ENCODE measurements at places on chromosomes 5 and 9.

DNA sequence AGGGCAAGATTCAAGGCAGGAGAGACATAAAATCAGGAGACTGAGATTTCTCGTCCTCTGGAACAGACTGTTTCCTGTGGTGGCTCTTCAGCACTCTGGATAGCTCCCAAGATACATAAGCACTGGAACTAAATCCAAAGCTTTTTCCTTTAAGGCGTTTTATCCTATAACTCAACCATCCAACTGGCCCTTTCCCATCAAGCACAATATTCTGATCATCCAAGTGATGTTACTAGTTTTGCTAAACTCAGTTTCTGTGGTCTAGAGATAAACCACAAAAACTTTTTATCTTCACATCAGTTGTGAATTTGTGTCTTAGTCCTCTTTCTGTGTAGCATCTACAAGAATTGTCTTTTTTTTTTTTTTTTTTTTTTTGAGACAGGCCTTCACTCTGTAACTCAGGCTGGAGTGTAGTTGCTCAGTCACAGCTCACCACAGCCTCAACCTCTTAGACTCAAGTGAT is 299.4 kb downstream of the COX7C start:
- peak; percentile 4 for DNase-seq

DNA sequence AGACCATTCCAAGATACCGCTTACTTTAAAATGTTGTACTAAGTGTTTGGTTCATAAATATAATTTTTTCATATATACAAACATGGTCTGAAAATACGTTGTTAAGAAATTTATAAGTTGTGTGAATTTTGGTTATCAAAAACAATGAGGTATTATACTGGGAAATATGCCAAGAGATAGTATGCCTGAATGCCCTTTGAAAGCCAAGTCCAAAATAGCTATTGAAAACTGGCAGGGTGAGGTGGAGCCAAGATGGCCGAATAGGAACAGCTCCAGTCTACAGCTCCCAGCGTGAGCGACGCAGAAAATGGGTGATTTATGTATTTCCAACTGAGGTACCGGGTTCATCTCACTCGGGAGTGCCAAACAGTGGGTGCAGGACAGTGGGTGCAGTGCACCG is 533.5 kb downstream of the ZNF608 start:
- DNase-seq = no peak

- peak; percentile 56 for DNase-seq
Observed at GRCh38 chr5:120463991-120464626, at the start of gene PRR16. TSS of gene PRR16 (plus strand) at chr5:120464300.

DNA sequence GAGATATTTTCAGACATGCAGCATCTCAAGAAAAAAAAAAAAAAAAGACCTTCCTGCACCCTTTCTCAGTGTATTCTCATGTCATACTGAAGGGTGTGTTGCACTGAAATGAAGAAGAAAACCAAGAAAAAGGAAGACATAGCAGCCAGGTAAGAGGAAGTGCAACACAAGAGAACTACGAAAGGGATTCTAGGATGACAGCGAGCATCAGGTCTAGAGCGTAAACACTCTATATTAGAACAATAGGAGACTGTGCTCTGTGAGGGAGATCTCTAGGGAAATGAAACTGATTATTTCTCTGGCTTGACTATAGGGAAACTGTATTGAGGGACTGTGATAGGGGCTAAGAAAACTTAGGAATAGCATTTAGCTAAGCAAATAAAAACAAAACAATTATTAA is 30.0 kb downstream of the BTF3 start:
- no peak for DNase-seq

Measured in NAMALWA (cell line).